ENCODE measurements at places on chromosomes 7 and 10.

- DNase-seq, result no peak
Measured at GRCh38 chr10:84820596-84820995, 492.2 kb downstream of the CCSER2 start.

- DNase-seq, result peak; percentile 80
Measured at GRCh38 chr7:108716783-108717182, 147.1 kb downstream of the DNAJB9 start.

DNA sequence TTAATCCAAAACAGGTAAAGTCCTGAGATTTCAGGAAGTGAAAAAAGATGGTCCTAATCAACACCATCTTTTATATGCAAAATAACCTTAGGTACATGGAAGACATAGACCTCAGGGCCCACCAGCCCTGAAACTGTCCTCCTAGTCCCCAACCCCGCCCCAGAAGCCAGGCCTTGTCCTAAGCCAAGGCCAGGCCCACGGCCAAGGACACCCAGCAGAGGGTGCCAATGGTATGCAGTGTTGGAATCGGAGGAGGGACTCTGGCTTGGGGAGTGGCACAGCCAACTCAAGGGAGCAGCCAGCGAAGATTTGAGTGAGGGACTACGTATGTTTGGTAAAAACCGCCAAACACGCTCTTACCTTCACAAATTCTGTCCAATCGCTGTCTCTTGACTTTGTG is 96.7 kb downstream of the ZRANB1 start:
- DNase-seq, result no peak

DNA sequence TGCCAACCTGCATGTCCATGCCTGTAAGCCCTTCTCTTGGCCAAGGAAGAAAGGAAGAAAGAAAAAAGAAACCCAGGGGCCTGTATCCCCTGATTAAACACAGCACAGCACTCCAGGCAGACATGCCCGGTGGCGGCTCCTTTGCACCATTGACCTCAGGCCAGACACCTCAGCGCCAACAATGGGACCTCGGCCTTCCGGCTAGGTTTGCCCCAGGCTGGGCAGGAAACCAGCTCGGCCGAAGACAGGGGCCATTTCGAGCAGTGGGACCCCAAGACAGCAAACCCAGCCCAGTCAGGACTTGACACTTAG is 2.8 kb downstream of the HOXA10 start:
- no peak for DNase-seq

- DNase-seq, result no peak
Measured at GRCh38 chr7:81280531-81280930, 361.7 kb upstream of the SEMA3C start.

GRCh38 chr7:150973571-150974451 is 4.3 kb downstream of the KCNH2 start:
- DNase-seq, result no peak

DNA sequence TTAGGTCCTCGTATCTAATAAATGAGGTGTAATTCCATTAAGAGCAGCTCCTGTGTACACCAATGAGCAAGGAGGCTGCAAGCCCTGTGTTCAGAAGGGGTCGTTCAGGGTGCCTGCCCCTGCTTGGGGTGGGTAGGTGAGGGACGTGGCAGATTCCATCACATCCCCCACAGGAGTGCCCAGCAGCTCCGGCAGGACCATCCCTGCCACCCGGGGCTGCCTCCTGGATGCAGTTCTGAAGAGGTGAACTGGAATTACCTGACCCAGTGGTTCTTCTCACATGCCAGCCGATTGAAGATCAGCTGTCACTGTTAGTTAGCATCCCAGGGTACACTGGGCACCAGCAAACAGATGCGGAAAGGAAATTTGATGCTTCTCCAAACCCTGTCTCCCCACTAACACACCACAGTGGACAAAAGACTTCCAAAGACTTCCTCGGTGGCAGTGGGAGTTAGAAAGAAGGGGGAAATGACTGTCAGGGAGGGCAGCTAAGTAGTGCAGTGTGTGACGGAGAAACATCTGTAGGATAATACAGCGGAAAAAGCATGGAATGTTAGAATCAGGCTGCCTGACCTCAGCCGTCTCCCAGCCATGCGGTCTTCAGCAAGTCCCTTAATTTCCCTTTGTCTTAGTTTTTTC is 313.6 kb upstream of the ZMIZ1 start:
- peak; percentile 66 for DNase-seq

DNA sequence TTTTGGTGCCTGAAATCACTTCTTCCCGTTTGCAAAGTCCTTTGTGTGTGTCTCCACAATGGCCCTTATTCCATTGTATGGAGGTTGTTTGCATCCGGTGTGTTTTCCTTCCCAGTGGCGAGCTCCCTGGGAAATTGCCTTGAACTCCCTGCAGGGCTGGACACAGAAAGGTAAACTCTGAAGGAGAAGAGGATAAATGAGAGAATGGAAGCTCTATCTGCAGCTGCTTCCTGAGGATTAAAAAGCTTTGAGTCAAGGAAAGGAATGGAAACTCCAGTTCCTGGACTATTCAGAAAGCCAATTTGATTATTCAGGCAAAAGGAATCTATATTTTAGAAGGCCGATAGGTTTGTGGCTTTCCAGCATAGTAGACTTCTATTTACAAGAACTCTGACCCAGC is 4.4 kb upstream of the GRK5 start:
- peak; percentile 75 for DNase-seq

- DNase-seq, result peak; percentile 97
Measured at GRCh38 chr10:17217631-17218232, 10.3 kb upstream of the VIM start.

DNA sequence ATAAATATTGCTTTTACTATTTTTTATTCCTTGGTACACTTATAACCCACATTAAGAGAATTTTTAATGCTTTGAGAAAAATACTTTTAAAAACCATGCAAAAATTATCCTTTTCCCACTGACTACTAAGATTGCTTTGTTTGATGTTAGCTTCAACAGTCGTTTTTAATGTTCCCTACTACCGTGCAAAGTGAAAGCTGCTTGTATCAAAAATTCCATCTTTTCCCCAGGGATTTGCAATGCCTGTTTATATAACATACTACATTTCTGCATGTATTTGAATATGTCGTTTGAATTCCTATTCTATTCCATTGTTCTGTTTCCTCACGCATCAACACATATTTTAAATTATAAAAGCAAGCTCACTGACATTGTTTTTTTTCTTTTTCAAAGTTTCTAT is 54.4 kb downstream of the TFPI2 start:
- peak; percentile 47 for DNase-seq

GRCh38 chr7:69526570-69526969 is 71.7 kb upstream of the AUTS2 start:
- DNase-seq, result peak; percentile 40

DNA sequence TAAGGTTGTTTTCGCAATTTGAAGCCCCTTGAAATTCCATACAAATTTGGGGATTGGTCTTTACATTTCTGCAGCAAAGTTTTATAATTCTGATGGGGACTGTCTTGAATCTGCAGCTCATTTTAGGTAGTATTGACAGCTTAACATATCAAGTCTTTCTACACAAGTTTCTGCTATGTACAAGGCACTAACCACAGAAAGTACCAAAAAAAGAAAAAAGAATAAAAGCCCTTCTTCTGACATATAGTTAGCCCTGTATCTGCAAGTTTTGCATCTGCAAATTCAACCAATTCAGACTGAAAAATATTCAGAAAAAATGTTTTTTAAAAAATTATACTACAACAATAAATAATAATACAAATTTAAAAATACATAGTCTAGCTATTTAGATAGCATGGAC is 15.3 kb downstream of the POT1 start:
- DNase-seq, result no peak

- DNase-seq, result no peak
Measured at GRCh38 chr7:108127461-108127860, 2.7 kb downstream of the LAMB4 start.

DNA sequence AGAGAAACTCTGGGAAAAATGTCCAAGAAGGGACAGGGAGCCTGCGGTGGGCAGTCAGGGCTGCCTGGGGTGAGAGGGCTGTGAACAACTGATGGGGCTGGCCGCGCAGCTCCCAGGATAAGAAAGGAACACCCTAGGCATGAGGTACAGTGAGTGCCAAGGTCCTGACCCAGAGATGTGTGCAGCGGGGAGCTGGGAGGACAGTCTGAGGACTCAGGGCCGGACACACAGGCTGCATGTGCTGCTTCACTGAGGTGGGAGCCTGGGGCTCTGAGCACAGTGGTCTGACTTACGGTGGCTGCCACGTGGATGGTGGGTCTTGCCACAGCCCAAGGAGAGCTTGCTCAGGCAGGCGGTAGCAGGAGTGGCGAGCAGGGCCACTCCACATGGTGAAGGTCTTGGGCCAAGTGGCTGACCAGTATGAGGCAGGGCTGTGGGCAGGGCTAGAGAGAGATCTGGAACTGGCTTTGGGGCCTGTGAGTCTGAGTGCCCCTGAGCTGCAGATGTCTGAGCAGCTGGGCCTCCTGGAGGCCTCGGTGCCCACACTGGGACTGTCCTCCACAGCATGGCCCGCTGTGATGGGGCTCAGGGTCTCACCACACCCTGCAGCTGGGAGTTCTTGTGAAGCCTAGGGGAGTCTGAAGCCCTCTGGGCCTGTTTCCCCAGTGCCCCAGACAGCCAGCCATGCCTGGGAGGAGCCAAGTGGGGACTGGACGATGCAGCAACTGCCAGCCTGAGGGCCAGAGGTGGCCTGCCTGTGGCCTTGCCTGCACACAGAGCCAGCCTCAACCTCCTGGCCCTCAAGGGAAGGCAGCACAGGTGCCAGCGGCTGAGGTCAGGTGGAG is 60.3 kb downstream of the RASGEF1A start:
- DNase-seq, result no peak

GRCh38 chr7:3415861-3416312 is 114.8 kb downstream of the SDK1 start:
- DNase-seq, result no peak

Measured in fibroblast of skin of abdomen (primary cell).